Activated CD4-positive, alpha-beta T cell treated with anti-CD3 and anti-CD28 coated beads, Interleukin-2, amount 50 U/mL, for 24 hours (primary cell): ENCODE measurements at places on chromosomes 1 and 21.

- no peak for DNase-seq
Measured at GRCh38 chr1:172451002-172451443, 7.2 kb upstream of the PIGC start.

GRCh38 chr1:78681265-78681664 is 31.6 kb downstream of the IFI44 start:
- DNase-seq, result no peak

DNA sequence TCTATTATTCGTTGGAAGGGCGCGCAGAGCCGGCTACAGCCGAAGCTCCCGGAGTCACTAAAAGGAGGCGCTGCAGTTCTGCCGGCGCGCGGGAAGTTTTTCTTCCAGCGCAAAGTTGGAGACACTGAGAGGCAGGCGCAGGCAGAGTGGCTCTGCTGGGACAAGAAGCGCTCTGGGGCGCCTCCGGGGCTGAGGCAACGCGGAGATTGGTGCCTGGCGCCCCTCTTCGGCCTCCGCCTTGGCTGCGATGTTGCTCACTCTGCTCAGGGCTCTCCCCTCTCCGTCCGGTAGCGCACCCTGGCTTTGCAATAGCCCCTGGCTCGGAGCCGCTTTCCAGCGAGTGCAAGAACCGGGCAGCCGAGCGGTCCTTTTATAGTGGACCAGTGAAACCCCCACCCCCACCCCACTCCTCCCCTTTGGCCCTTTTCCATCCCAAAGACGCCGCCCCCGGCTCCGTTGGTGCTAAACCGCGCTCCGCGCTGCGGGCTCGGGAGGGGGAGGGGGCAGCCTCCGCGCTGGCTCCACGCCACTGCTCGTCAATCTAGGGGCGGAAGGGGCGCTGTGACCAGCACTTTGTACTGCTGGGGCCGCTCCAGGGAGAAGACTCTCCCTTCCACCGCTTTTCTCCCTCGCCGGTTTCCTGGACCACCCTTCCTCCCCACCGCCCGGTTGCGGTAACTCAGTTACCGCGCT is at the start of gene ADAMTS1:
Gene ADAMTS1 (minus strand): TSS at position 344 of the 693 bp plus-strand sequence. CDS start 455 bp downstream, outside the sequence.
- no peak for DNase-seq

DNA sequence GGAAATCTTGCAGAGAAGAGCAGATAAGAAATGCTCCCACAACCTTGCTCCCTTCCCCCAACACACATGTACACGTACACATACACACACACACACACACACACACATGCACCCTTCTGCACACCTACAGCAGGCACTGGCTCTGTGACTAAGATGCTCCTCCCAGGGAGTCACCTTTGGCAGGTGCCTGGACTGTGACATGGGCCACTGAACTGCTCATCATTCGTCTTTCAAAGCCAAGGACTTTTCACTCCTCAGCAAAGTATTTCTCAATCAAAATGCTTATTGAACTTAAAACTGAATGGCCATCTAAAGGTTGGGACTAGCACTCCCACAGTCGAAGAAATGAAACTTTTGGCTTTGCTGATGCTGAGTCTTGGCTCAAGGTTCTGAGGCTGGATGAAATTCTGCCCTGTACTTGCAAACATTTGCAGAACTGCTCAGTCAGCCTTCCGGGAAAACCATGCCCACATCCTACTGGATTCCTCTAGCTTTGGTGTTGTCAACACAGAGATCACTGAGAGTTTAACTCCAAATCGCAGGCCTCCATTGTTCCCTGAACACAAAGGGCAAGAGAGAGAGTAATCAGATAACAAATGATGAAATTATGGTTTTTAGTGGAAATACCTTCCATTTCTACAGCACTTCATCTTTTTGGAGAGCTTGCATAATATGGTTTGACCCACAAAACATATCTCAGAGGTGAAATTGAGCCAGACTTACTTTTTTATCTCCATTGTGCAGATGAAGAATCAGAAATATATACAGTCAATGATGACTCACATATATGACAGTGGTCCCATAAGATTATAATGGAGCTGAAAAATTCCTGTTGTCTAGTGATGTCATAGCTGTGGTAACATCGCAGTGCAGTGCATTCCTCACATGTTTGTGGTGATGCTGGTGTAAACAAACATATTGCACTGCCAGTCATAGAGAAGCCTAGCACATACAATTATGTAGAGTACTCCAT is 72.4 kb upstream of the BCAR3 start:
- DNase-seq, result no peak

DNA sequence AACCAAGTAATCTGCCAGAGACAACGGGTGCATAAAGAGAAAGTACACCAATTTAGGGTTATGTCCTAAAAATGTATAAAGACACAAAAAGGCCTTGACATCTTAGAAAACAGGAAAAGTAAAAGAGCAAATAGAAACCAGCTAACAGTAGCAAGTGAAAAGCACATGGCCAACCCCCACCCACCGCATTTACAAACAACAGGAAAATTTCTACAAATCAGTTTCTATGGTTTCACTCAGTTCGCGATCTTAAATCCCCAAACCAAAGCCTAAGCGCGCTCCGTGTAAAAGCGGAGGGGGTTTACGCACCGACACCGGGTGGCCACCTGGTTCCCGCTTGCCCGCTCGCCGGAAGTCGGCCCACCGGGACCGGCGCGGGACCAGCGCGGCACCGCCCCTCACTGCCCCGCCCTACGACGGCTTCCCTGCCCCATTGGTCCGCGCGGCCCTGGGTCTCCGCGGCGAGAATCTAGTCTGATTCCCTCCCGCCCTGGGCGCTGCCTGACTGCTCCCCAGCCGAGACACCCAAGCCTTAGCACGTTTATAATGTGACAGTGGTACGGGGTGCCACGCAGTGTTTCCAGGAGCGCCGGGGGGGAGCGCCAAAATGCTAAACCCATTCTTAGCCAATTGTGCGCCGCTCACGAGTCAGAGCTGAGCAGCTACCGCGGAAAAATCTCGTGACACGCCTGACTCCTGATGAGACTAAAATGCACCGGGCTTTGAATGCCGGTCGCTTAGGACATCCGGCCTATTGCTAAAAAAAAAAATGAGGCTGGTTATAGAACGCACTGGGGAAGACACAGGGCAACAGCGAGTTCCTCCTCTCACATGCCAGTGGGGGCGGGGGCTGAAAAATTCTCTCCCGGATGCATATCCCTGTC is at the start of gene GART:
Gene GART (minus strand): TSS at position 362 of the 884 bp plus-strand sequence. CDS start 2,802 bp downstream, outside the sequence.
- peak; percentile 72 for DNase-seq

DNA sequence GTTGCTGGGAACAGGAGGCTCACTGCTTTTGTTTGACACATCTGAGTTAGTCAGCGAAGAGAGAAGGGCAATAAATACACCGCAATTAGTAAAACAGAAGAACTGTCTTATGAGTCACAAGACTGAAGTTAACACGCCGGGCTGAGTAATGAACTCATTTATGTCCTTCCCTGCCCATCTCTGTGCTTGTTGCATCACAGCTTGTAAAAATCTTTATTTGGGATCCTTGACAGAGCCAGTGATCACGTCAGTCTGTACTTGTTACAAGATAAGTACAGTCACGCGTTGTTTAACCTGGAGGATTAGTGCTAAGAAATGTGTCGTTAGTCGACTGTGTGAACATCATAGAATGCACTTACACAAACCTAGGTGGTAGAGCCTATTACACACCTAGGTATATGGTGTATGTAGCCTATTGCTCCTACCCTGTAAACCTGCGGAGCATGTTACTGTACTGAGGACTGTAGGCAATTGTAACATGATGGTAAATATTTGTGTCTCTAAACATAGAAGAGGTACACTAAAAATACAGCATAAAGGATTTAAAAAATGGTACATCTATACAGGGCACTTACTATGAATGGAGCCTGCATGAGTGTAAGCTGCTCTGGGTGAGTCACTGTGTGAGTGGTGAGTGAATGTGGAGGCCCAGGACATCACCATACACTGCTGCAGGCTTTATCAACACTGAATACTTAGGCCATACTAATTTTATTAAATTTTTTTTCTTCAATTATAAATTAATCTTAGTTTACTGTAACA is 272.2 kb downstream of the TNR start:
- no peak for DNase-seq

- no peak for DNase-seq
Measured at GRCh38 chr1:95994643-95995042, 726.9 kb upstream of the PTBP2 start.

DNA sequence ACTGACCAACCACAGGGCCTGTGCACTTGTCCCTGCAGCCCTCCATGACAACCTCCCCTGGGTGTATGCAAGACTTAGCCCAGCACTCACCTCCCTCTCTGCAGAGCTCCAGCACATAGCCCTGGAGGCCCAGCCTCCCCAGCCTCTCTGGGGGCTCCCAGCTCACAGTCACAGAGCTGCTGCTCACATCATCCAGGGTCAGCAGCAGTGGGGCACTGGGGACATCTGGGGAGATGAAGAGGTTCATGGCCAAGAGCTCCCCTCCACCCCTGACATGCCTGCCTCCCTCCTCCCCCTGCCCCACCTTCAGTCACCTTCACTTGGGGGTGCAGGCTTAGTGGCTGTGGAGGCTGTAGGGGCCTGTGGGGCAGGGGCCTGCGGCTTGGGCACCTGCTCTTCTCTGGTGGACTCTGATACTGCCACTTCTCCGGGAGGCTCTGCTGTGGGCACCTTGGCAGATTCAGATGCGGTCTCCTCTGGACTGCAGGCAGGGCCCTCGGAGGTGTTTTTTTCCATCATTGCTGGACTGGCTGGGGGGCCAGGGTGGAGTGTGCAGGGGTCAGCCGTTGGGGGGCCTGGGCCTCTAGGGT is at the start of gene MYBPH:
Gene MYBPH (minus strand): TSS at position 590 of the 590 bp plus-strand sequence. CDS start 71 bp downstream, at position 519.
- no peak for DNase-seq

GRCh38 chr1:159228554-159228953 is 23.9 kb downstream of the ACKR1 start:
- no peak for DNase-seq

GRCh38 chr1:29809446-29810120 is 573.3 kb downstream of the PTPRU start:
- no peak for DNase-seq

DNA sequence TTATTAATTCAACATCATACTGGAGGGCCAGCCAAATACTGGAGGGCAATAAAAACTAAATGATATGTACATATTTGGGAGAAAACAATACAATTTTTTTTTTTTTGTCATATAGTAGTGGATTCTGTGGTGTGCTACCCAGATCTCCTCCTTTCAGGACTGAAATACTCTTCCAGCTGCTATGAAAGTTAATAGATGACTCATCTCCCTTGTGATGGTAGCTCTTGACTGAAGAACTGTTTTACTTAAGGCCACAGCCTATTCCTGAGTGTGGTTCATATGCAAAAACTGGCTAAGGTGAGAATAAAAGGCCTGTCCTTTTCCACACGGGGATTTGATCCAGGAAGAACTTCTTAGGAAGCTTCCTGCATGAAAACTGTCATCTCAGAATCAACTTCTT is 307.9 kb downstream of the HLX start:
- no peak for DNase-seq

DNA sequence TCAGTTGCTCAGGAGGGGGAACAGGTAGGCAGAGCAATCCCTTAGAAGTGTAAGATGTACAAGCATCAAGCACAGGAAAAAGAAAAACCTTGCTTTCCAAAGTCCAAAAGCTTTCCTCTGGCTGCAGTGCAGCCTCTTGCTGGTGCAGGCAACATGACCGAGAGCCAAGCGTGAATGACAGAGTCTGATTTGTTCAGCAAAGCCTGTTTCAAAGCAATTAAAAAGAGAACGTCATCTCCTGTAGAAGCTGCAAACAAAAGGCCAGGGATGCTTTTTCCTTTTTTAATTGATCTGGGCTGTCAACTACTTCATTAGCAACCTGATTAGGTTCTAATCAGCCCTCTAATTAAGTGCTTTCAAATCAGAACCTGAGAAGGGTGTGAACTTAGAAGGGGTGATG is 38.2 kb upstream of the PLA2G2C start:
- DNase-seq, result no peak

DNA sequence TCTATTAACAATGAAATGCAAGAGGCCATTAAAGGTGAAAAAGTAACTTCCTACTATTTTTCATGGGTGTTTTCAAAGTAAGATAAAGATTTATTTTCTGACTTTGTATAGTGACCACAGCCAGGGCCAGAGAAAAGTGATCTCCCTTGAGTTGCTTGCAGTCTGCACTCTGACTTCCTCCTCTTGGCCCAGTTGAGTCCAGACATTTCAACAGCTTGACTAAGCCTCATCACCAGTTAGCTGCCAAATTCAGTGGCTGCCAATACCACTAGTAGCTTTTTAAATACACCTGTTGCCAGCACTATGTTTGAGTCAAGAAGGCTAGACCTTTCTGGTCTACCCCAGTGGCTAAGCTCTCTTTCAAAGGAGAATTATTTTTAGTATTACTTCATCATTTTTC is 3.7 kb upstream of the NEK7 start:
- DNase-seq, result no peak

- DNase-seq, result no peak
Measured at GRCh38 chr1:214186103-214186824, 94.7 kb upstream of the SMYD2 start.

DNA sequence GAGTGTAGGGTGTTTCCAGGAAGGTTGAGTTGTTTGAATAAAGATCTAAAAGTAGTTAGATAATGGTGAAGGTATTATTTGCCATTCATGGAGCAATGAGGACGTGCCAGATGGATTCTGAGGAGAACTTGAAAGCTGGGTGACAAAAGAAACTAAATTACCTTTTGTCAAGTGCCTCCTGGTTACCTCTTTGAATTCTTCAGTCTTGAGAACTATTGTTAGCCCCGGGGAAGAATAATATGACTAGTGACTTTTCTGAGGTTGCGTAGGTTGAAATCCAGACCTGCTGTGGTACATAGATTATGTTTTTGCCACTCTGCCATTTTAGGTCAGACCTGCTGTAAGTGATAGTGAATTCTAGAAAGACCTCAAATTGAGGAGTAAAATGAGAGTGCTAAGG is 11.5 kb downstream of the LAMC1 start:
- no peak for DNase-seq

GRCh38 chr1:193448682-193449461 is 262.5 kb upstream of the B3GALT2 start:
- DNase-seq, result peak; percentile 17

- no peak for DNase-seq
Measured at GRCh38 chr1:54300401-54300800, 100.4 kb downstream of the MRPL37 start.

DNA sequence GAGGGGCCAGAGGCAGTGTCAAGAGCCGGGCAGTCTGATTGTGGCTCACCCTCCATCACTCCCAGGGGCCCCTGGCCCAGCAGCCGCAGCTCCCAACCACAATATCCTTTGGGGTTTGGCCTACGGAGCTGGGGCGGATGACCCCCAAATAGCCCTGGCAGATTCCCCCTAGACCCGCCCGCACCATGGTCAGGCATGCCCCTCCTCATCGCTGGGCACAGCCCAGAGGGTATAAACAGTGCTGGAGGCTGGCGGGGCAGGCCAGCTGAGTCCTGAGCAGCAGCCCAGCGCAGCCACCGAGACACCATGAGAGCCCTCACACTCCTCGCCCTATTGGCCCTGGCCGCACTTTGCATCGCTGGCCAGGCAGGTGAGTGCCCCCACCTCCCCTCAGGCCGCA is at the start of gene BGLAP:
Gene BGLAP (plus strand): TSS at position 259 of the 400 bp plus-strand sequence. CDS start 48 bp downstream, at position 307.
- DNase-seq, result no peak

DNA sequence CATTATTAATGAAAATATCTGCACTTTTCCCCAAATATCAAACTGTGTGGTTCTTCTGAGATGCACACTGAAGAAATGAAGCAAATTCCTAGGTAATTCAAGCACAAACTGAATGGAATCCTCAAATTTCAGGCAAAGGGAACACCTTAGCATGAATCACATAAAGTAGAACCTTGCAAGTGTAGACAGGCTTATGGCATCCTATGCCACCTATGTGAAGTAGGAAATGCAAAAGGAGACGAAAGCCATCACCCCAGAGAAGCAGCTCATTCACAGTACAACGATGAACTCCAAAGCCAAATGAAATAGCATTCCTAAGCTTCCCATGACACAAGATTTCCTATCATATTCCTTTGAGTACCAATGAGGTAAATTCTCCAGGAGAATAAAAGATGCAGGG is 461.2 kb upstream of the RUNX1 start:
- DNase-seq, result no peak

GRCh38 chr1:169368406-169368769 is 393 bp downstream of the BLZF1 start:
- peak; percentile 10 for DNase-seq
